ENCODE measurements at places on chromosomes 6 and 20.

- DNase-seq = no peak
Observed at GRCh38 chr6:139153855-139154254, 19.0 kb downstream of the HECA start.

DNA sequence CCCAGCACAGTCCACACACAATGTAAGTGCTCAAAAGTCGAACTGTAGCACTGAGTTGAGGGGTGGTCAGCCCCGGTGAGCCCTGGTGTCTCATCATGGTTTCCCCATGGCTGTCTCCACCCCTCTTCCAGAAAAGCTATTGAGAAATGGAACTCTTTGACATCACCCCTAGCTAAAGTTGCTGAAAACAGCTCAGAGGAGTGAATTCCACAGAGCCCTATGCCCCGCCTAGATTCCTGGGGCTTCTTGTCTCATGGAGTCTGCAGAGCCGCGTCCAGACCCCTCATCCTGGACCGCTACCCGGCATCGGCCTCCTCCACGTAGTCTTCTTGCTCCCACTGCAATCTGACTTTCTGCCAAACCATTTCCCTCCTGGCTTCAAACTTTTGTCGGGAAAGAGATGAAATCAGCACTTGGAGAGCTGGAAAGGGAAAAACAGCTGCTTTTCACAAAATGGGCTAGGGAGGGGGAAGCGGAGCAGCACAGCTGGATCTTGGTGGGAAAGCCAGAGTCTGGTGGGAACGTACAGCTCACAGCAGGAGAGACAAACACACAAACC lies 132.2 kb downstream of the SNX5 start:
- DNase-seq = no peak

- DNase-seq = no peak
Observed at GRCh38 chr6:137222381-137222780, 3.2 kb upstream of the IFNGR1 start.

GRCh38 chr20:11755071-11755841 lies 162.4 kb upstream of the BTBD3 start:
- DNase-seq = no peak

- DNase-seq = no peak
Observed at GRCh38 chr6:15547400-15547799, 115.4 kb downstream of the DTNBP1 start.

GRCh38 chr6:34070315-34071135 lies 75.4 kb downstream of the GRM4 start:
- DNase-seq = no peak

- DNase-seq = no peak
Observed at GRCh38 chr6:15819841-15820240, 157.0 kb upstream of the DTNBP1 start.

DNA sequence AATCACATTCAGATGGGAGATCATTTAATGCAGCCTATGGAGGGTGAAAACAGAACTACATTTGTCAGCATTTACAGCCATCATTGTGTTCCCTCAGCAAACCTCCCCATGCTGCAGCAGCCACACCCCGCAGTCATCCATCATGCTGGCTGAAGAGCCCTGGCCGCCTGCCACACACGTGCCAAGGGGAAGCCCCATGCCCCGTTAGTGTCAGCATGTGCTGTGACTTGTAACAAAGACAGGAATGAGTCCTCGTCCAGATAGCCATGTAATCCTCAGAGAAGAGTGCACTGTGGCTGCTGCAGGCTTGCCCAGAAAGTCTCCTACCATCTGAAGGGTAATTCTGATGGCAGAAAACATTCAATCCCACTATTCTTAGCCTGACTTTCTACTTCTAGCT lies 1097.8 kb downstream of the KIF16B start:
- no peak for DNase-seq

DNA sequence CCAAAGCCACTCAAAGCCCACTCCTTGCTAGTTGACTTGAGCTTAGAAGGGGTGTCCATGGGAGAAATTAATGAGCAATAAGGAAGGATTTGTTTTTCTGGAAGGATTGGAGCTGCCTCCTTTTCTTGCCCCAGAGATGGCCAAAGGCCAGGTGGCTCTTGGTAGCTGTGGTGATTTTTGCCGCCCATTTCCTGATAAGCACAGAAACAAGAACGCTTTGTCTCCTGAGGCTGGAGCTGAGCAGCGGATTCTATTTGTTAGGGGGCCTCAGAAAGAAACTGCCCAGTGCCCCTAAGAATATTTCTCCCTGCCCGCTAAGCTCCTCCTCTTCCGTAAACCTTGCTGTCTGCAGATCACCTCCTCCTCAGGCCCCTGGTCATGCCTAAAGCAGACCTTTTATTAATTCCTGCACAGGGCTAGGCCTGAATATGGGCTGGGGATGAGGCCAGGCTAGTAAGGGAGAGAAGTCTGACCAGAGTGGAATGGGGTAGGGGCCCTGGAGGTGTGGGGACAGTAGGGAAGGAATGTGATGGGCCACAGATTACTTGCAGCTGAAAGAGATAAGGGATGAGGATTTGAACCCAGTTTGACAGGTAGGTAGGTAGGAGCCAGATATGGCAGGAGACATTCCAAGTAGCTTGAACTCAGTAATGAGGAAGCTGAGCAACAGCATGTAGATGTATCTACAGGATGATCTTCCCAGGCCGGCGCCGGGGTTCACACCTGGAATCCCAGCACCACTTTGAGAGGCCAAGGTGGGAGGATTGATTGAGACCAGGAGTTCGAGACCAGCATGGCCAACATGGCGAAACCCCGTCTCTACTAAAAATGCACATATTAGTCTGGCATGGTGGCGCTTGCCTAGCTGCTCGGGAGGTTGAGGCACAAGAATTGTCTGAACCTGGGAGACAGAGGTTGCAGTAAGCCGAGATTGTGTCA lies 71.2 kb upstream of the NAA20 start:
- no peak for DNase-seq

GRCh38 chr6:45959534-45960145 lies 56.0 kb downstream of the CLIC5 start:
- DNase-seq = peak; percentile 94

- DNase-seq = no peak
Observed at GRCh38 chr6:89281779-89282246, 33.3 kb downstream of the GABRR2 start.

DNA sequence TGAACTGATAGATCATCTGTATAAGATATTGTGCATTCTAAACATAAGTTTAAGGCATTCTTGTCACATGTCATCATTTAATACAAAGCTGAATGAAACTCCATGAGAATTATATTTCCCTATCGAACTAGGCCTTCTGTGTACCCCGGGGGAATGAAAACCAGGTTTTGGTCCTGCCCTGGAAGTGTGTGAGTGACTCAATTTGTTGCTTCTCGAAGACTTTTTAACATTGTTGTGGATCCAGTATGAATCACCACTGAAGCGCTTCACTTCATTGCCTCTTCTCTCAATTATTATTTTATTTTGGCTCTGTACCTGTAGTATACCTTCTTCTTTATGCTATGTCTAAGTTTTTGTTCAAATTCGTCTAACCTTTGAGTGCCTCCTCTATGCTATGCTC lies 150.8 kb downstream of the GRIK2 start:
- no peak for DNase-seq

- no peak for DNase-seq
Observed at GRCh38 chr6:63943826-63944225, 308.2 kb downstream of the PHF3 start.

GRCh38 chr20:45136911-45137310 lies 12.6 kb upstream of the WFDC12 start:
- no peak for DNase-seq

GRCh38 chr6:139588076-139588639 lies 213.7 kb upstream of the CITED2 start:
- peak; percentile 42 for DNase-seq

DNA sequence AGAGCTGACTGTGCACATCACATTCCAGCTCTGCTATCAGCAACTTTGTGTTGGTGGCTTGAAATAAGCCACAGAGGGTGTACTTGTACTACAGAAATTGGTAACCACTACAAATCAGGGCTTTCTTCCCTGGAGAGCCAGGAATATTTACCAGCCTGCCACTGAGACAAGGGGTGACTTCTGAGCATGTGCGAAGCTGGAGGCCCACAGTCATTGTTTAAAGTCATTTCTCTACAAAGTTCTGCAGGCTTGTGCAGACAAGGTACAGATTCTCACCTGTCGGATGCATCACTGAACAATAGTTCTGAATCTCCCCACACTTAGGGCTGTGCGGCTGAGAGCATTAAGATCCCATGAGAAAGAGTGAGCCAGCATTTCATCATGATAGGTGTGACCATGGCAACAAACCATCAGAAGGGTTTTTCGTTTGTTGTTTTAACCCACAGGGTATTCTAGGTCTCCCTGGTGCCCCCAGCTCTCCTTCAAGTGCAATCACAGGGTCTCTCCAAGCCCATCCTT lies 292.8 kb downstream of the CDC5L start:
- peak; percentile 58 for DNase-seq

DNA sequence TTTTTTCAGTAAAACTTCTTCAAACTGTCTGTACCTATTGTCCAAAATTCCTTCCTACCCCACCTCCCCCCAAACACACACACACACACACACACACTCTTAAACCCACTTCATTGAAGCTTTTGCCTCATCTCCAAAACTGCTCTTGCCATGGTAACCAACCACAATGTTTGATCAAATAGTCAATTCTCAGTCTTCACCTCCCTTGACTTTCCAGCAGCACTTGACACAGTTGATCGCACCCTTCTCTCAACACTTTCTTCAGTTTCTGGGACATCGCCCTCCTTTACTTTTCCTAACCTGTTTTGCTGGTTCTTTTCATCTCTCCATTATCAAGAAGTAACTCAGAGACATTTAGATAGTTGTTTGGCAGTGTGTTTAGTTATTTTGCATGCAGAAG lies 71.5 kb upstream of the COL21A1 start:
- DNase-seq = no peak

- DNase-seq = no peak
Observed at GRCh38 chr6:134539865-134540323, 222.0 kb upstream of the SGK1 start.

DNA sequence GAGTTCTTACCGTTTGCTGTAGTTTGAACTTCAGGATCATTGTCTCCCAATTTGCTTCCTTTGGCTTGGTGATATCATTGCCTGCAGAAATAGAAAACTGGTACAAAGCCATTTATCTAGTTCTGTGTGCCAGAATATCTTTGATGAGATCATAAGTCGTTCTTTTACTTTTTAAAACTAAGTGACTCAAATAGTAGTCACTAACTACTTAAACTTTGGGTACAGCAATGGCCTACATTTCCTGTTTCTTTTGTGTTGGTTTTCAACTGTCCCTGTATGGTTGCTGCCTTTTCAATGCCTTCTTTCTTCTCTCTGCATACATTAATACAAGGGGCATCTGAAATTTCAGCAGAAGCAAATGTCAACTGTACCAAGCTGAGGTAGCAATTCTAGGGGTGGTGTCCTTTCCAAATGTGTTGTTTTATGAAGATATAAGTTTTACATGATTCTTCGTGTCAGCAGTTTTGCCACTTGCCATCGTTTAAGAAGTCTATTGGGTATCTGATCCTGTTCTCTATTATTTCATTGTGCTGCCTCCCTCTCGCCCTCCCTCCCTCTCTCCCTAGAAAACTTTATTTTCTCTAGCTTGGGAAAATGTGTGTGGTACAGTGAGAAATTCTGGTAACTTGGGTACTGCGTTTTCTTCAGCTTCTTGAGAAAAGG lies 238.5 kb downstream of the FARS2 start:
- DNase-seq = no peak

DNA sequence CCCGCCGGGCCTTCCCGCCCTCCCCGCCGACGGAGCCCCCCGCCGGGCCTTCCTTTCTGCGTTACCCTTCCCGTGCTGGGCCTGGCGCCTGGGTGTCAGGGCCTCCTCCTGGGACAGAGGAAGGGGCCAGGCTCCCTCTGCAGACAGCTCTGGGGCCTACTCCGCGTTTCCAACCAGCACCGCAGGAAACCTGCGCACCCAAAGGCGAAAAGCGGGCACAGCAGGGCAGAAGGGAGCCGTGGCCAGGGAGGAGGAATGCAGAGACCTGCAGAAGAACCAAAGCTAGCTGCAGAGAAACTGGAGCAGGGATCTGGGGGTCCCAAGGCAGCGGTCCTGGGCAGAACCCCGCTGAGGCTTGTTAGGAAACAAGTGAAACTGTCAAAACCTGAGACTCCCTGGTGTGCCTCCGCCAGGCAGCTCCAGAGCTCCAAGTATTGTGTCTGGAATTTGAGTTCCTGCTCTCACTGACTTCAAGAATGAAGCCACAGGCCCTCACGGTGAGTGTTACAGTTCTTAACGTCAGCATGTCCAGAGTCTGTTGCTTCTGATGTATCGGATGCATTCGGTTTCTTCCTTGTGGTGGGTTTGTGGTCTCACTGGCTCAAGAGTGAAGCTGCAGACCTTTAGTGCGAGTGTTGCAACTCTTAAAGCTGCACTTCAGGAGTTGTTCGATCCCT lies 33.3 kb downstream of the IRF4 start:
- no peak for DNase-seq

- DNase-seq = no peak
Observed at GRCh38 chr6:70164556-70164955, 138.3 kb downstream of the COL9A1 start.

GRCh38 chr6:156948807-156949206 lies 171.6 kb downstream of the ARID1B start:
- no peak for DNase-seq

DNA sequence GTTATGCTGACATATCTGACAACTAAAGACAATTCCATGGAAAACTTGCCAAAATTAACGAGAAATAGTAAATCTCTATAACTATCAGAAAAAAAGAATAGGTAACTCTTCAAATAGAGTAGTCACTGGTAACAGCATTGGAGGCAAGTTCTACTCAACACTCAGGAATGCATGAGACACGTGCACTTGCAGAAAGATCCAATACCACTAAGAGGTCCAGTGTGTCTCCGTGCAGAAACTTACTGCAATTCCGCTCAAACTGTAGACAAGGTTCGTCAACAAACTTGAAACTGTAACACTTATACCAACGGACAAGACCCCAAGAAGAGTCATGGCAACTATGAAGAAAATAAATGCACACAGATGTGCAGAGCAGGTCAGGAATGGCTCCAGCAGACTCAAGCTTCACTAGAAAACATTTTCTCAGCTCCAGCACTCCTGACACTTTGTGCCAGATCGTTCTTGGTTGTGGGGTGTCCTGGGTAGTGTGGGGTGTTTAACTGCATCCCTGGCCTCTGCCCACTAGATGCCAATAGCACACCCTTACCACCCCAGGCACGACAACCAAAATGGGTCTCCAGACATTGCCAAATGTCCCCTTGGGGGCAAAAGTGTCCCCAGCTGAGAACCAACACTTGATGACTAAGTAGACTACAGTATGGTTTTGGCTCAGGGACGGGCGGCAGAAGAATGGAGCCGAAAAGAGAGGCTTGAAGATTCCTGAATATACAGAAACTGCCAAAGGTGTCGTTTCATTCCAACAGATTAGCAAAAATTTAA lies 134.8 kb downstream of the DTNBP1 start:
- no peak for DNase-seq

- no peak for DNase-seq
Observed at GRCh38 chr6:158764926-158765325, 54.2 kb downstream of the EZR start.

- peak; percentile 89 for DNase-seq
Observed at GRCh38 chr6:39357998-39358686, 35.6 kb upstream of the KCNK16 start.

GRCh38 chr6:136992113-136992512 lies 52.7 kb downstream of the IL20RA start:
- no peak for DNase-seq
